ENCODE measurements at places on chromosomes 7 and 10.

DNA sequence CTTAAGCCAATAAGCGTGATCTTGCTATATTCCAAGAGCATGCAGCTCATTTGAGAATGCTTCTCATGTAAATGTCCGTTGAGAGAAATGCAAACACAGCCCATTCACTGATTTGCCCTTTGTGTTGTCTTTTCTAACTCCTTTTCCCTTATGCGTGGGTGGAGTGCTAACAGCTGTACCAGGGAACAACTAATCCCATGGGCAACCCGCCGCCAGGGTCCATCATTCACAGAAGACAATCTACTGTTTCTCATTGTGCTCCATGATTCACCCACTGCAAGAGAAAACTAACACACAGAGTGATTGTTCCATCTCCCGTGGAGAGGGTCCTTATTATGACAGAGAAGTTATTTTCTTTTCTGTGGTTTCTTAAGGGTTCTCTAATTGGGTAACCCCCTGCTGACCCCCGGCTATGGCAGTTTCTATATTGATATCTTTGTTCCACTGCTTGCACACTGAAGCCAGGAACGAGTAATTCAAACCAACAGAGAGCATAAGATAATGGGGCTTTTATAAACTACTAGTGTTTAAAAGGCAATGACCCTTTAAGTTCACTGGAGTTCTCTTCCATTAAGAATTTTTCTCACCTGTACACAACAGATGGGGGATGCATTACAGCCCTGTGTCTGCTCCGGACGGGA is 298.7 kb downstream of the BAMBI start:
- DNase-seq = no peak

DNA sequence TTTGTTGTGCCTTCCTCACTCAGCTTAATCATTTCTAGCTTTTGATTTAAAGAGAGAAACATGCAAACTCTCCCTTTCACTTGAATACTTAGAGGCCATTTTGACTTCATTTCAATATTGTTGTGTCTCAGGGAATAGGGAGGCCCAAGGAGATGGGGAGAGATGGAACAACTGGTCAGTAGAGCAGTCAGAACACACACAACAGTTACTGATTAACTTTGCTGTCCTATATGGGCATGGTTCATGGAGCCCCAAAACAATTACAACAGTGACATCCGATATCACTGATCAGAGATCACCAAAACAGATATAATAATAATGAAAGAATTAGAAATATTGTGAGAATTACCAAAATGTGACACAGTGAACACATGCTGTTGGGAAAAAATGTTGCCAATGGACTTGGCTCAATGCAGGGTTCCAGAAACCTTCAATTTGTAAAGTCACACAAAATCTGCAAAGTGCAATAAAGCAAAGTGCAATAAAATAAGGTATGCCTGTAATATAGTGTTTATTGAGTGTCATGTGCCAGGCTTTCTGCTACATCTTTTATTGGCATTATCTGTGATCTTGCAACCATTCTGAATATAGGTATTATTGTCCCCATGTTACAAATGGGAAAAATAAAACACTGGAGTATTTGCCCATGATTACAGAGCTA is 38.2 kb downstream of the CCDC71L start:
- DNase-seq = no peak

- no peak for DNase-seq
Measured at GRCh38 chr7:104137971-104138370, 69.8 kb downstream of the ORC5 start.

GRCh38 chr7:151556592-151556991 is 36.9 kb upstream of the RHEB start:
- DNase-seq = no peak

- DNase-seq = no peak
Measured at GRCh38 chr10:8719971-8720370, 665.5 kb downstream of the GATA3 start.
